ENCODE measurements at places on chromosomes 12 and 14.

DNA sequence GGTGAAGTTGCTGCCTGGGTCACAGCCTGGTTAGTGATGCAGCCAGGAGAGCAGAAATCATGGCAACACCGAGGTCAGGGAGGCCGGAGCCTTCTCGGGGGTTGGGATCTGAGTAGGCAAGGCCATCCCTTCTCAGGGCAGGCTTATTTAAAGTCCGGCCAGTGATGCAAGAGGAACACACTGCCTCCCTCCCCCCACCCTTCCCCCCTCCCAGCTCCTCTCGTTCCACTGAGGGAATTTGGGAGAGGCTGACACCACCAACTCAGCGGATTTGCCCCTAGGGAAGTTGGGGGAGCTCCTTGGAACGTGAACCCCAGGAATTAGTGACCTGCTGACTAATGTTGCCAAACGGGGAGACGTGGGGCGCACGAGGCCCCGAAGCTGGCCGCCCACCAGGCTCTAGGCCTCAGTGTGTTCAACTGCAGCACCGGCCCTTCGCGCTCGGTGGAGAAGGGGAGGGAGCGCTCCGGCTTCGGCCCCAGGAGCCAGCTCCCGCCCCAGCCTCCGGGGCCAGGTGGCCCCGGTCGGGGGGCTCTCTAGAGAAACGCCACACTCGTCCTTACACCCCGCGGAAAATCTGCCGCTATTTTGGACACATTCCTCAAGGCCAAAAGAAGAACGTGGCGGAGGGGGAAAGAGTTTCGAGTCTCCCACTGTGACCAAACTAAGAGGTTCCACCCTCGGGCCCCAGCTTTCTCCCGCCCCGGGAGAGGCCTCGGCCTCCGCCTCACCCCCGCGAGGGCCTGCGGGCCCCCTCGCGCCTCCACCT is 1.6 kb downstream of the CTDSP2 start:
- H3K36me3 ChIP-seq = no peaks in the 10 kb centered on the region
- H3K27ac ChIP-seq = peak overlapping the region; percentile 100

- H3K4me1 ChIP-seq = peaks cover 24% of the 10 kb centered on the region
- peaks cover 41% of the 10 kb centered on the region for H3K36me3 ChIP-seq
- no peaks in the 10 kb centered on the region for H3K27me3 ChIP-seq
- peak overlapping the region; percentile 95 for H3K4me3 ChIP-seq
- DNase-seq = peak; percentile 45
Observed at GRCh38 chr12:123602651-123603195, 824 bp downstream of the DDX55 start.

- peak; percentile 57 for DNase-seq
- no peaks in the 10 kb centered on the region for H3K36me3 ChIP-seq
- peaks cover 29% of the 10 kb centered on the region for H3K4me1 ChIP-seq
Observed at GRCh38 chr14:105116451-105117256, 51.4 kb upstream of the GPR132 start.

DNA sequence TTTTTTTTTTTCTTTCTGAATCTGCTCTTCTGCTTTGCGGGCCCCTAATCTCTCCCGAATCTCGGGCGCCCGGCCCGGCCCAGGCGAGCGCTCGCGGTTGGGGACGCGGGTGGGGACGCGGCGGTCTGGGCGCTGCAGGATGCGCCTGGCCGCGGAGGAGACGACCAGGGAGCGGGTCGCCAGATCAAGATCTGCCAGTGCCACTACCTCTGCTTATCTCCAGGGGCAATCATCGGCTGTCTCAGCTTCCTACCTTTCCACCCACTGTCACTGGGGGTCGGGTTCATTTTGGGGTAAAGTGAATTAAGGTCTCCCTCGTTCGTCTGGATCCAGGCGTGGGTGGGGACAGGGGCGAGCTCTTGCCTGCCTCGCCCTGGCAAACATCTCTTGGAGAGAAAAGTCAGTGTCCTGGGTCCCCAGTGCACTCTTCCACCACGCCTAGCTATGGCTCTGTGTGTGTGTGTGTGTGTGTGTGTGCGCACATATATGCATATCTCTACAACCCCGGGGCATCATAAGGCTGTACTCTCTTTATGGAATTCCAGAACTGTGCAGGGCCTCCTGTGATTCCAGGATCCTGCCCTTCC is 422.3 kb downstream of the VRK1 start:
- DNase-seq = no peak
- H3K36me3 ChIP-seq = no peaks in the 10 kb centered on the region
- peaks cover 40% of the 10 kb centered on the region for H3K27me3 ChIP-seq

GRCh38 chr12:49901986-49902385 is 1.7 kb downstream of the FAIM2 start:
- no peak overlapping the region for H3K27ac ChIP-seq
- H3K36me3 ChIP-seq = no peaks in the 10 kb centered on the region

DNA sequence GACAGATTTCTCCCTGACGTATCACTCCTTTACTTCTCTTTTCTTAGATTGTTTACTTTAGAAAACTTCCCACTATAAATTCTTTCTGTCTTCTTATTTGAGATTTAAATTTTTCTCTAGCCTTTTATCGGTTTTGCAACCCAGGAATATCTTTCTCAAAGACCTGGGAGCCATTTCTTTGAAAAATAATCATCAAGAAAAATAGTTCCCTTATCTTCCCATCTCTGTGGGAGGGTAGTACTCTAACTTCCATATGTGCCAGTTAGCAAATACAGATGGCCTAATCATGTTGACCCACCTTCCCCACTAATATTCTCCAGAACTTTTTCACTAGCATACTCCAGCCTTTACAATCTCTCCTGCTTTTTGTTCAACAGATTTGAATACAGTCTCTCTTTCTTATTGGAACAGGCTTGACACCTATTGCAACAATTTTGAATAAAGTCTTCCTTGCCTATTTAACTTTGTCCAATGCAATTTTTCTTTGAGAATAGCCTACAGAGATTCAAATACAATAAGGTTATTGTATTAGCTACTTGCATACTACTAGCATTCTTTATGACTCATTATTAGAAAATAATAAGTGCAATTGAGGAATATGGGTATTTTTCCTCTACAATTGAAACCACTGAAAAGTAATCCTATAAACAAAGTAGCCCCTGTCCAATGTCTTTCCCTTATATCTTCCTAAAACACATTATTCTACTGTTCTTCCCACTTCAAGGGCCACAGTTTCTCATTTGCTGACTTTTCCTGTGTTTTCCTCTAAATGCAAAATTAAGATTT is 27.4 kb upstream of the KLRB1 start:
- DNase-seq = no peak
- H3K27ac ChIP-seq = no peak overlapping the region
- no peaks in the 10 kb centered on the region for H3K27me3 ChIP-seq
- H3K36me3 ChIP-seq = no peaks in the 10 kb centered on the region
- no peak overlapping the region for H3K4me3 ChIP-seq

GRCh38 chr14:104296388-104297312 is 158.3 kb downstream of the KIF26A start:
- no peaks in the 10 kb centered on the region for H3K4me1 ChIP-seq
- H3K27ac ChIP-seq = no peak overlapping the region
- H3K4me3 ChIP-seq = no peak overlapping the region
- peak; percentile 57 for DNase-seq

- peaks cover 4% of the 10 kb centered on the region for H3K27me3 ChIP-seq
- no peaks in the 10 kb centered on the region for H3K4me1 ChIP-seq
- H3K4me3 ChIP-seq = no peak overlapping the region
- H3K27ac ChIP-seq = no peak overlapping the region
- no peaks in the 10 kb centered on the region for H3K36me3 ChIP-seq
Observed at GRCh38 chr12:55392032-55392795, 8.1 kb upstream of the OR6C65 start.

DNA sequence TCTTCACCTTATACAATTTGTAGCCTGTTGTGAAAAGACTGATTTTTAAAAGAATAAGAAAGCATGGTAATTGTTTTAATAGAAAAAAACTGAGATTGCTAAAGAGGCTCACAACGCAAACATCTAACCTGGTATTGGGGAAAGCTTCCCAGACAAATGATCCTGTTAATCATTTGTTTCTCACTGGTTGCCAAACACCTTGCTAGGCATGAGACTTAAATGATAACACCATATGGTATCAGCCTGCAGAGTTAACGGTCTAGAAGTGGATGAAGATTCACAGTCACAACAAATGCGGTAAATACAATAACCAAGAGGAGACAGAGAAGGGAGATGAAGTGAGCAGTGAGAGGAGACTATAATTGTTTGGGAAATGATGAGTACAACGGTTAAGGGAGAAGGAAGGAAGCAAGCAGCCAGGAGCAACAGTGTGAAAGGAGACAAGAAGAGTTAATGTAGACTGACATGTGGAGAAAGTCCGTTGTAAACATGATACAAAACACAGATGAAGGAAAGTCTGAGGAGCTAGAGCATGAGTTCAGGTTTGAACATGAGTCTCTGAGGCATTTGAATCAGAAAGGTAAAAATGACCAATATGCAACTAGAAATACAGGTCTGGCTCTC is 19.8 kb downstream of the GXYLT1 start:
- no peak overlapping the region for H3K4me3 ChIP-seq
- H3K27me3 ChIP-seq = no peaks in the 10 kb centered on the region
- no peaks in the 10 kb centered on the region for H3K36me3 ChIP-seq

DNA sequence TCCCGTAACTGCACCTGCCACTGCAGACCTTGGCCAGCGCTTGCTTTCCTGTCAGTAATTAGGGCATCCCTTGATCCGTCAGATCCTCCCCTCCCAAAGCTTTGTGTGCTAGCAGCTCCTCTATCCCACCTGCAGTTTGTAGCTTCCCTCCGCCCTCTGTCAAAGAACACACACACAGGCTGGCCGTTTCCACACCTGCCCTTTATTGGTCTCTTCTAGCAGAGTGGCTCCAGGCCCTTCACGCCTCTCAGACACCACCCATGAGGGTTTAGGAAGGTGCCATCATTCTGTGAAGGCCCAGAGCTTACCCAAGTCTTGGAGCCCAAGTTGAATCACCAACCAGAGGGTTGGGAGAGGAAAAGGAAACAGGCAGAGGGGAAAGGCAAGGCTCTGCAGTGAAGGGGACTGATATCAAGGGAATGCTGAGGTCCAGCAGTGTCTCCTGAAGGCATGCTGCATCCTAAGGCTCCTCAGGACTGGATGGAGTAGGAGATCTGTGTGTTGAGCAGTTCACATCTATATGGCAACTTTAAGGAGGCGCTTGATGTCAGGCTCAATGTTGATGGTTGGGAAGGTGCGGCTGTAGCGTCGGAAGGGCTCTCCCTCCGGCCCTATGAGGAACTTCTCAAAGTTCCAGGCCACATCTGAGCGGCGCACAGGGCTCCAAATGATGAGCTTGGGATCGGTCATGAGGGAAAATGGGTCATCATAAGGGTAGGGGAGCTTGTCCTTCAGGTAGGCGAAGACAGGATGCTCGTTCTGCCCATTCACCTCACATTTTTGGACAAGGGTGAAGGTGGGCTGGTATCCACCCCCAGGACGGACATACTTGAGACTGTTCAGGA is 3.4 kb downstream of the GPX2 start:
- H3K4me1 ChIP-seq = peaks cover 17% of the 10 kb centered on the region
- DNase-seq = no peak
- no peaks in the 10 kb centered on the region for H3K27me3 ChIP-seq
- no peak overlapping the region for H3K4me3 ChIP-seq

DNA sequence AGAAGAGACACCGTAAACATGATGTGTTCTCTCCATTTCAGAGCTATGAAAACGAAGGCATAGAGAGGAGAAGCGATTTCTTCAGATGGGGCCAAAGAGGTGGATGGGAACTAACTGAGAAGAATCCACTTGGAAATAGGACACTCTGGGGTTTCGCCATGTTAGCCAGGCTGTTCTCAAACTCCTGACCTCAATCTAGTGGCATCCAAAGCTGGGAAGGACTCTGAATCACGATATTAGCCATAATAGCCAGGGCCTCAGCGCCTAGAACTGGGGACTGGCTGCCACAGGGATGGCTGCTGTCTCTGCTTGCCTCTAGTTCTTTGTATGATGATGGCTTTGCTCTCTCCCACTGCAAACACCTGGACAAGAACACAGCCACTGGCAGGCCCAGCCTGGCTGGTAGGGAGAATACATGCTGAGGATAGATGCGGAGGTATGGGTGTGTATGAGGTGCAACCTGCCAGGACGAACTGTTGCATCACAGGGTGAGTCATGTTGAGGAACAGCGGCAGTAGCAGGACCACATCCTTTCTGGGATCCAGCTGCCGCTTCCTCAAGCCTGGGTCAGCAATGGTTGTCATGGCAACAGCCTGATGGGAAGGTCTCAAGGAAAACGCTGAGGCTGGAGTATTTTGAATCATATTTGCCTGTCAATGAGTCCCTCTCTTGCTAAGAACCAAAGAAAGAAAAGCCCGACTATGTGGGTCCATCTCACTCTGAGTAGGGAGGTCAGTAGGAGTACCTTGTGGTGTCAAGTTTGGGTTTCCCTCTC is 31.1 kb downstream of the CCDC177 start:
- no peak overlapping the region for H3K4me3 ChIP-seq
- DNase-seq = no peak
- H3K27ac ChIP-seq = no peak overlapping the region
- no peaks in the 10 kb centered on the region for H3K36me3 ChIP-seq
- peaks cover 15% of the 10 kb centered on the region for H3K4me1 ChIP-seq

- peak; percentile 91 for DNase-seq
- peaks cover 78% of the 10 kb centered on the region for H3K4me1 ChIP-seq
- H3K4me3 ChIP-seq = peak overlapping the region; percentile 52
- H3K36me3 ChIP-seq = no peaks in the 10 kb centered on the region
- no peaks in the 10 kb centered on the region for H3K27me3 ChIP-seq
Observed at GRCh38 chr12:57896434-57897201, 44.7 kb upstream of the ATP23 start.

GRCh38 chr12:83143950-83144349 is 457.2 kb downstream of the TMTC2 start:
- DNase-seq = no peak
- H3K4me3 ChIP-seq = no peak overlapping the region
- H3K27me3 ChIP-seq = no peaks in the 10 kb centered on the region
- no peaks in the 10 kb centered on the region for H3K36me3 ChIP-seq
- H3K4me1 ChIP-seq = no peaks in the 10 kb centered on the region

- no peaks in the 10 kb centered on the region for H3K4me1 ChIP-seq
- H3K27me3 ChIP-seq = no peaks in the 10 kb centered on the region
Observed at GRCh38 chr14:92190768-92191167, 69.0 kb downstream of the CPSF2 start.

GRCh38 chr14:99522457-99522891 is 41.3 kb downstream of the CCNK start:
- DNase-seq = no peak
- H3K27me3 ChIP-seq = no peaks in the 10 kb centered on the region
- H3K36me3 ChIP-seq = peaks cover 4% of the 10 kb centered on the region
- H3K4me1 ChIP-seq = peaks cover 29% of the 10 kb centered on the region
- no peak overlapping the region for H3K27ac ChIP-seq

Data from suprapubic skin (tissue), 4 donors.